ENCODE measurements at places on chromosomes 5 and 9.

DNA sequence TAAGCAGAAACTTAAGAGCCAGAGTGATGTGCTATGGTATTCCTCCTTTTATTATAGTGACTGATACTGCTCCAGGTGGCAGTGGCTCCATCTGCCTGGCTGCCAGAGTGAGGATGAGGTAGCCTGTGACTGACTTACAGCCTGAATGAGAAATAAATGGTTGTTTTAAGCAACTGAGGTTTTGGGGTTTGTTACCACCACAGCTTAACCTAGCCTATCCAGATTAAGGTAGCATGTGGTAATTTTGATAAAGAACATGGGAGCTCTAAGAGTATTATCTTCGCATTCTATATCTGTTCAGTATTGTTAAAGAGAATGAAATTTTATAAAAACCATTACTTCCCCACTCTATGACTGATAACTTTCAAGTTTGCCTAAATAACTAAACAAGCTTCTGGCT is 39.0 kb downstream of the GOLPH3 start:
- no peak for DNase-seq

- peak; percentile 27 for DNase-seq
Observed at GRCh38 chr5:40682154-40683017, 2.7 kb downstream of the PTGER4 start.

DNA sequence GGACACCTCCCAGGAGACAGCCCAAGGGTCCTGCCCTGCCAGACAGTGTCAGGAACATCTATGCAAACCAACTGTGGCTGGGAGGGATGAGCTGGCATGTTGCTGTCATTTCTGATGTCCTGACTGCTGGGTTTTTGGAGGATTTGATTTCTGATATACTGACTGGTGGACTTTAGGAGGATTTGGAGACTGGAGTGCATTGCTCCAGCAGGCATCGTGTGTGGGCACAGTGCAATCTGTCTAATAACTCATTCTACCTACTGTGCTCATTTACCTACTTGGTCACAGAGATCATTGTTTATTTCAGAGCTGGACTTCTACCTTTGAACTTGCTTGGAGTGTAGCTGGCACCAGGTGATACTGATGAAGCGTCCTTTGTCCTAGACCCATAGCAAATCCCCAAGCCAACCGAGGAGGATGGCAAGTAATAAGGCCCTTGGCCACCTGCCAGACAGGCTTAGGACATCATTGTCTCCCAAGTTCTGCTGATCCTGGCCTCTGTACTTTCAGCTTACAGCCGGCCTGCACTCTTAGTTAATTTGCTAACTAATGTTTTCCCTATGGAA is 124.3 kb upstream of the ICE1 start:
- DNase-seq: no peak

- DNase-seq: no peak
Observed at GRCh38 chr9:109417585-109418544, 80.2 kb downstream of the PTPN3 start.

GRCh38 chr9:131960851-131961495 is 118.7 kb downstream of the MED27 start:
- no peak for DNase-seq

DNA sequence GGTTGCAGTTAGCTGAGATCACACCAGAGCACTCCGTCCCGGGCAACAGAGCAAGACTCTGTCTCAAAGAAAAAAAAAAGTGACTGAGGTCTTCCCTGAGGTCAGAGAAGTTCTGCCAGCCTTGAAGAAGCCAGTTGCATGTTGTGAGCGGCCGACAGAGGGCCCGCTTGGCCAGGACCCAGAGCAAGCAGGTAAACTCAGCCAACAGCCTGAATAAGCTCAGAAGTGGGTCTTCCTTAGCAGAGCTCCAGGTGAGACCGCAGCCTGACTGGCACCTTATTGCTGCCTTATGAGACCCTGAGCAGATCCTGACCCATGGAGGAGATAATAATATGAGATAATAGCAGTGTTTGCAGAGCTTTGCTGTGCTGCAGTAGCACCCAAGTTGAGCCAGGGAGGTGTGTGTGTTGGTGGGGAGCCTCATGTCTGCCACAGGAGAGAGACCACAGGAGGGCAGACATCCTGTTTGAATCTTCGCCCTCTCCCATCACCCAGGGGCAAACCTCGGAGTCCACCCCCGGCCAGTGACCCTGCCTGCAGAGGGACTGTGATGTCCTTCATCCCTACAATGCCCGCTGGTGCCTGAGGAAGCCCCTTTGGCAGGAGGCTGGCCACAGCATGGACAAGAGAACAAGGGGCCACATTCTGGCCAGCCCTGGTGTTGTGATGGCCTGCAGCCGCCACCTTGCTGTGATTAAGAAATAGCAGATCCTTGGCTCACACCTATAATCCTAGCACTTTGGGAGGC is 10.8 kb upstream of the BARX1 start:
- no peak for DNase-seq

DNA sequence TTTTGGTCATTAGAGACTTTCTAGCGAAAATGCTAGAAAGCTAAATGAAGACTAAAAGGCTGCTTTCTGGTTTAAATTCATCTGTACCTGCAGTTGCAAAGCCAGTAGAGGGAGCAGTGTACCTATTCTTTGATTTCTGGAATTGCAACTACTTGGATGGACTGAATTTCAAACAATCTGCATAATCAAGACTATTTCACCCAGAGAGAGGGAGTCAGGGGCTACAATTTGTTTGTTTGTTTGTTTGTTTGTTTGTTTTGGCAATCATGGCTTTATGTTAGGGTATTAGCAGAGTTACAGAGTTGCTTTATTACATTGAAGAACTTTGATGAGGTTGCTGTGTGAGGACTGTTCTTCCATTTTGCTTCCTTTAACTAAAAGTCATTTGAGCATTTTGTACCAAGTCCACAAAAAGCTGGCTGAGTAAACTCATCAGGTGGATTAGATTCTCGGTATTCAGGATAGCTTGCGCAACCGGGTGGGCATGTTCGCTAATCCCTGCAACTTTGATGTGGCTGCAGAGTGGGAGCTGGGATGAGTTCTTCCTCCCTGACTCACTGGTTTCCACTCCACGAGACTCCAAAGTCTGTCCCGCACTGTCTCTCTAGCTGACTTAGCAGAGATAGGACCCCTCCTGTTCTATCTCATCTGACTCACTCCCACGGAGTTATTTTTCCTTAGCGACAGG is 80.0 kb upstream of the TUT7 start:
- DNase-seq: no peak

- DNase-seq: no peak
Observed at GRCh38 chr5:638501-639252, 26.5 kb downstream of the CEP72 start.

- no peak for DNase-seq
Observed at GRCh38 chr5:13477118-13477737, 467.3 kb downstream of the DNAH5 start.

GRCh38 chr9:137689745-137690529 is 71.1 kb downstream of the EHMT1 start:
- no peak for DNase-seq

GRCh38 chr5:38670878-38671277 is 114.4 kb upstream of the LIFR start:
- DNase-seq: no peak

GRCh38 chr5:6675784-6676491 is 37.3 kb upstream of the TENT4A start:
- no peak for DNase-seq

DNA sequence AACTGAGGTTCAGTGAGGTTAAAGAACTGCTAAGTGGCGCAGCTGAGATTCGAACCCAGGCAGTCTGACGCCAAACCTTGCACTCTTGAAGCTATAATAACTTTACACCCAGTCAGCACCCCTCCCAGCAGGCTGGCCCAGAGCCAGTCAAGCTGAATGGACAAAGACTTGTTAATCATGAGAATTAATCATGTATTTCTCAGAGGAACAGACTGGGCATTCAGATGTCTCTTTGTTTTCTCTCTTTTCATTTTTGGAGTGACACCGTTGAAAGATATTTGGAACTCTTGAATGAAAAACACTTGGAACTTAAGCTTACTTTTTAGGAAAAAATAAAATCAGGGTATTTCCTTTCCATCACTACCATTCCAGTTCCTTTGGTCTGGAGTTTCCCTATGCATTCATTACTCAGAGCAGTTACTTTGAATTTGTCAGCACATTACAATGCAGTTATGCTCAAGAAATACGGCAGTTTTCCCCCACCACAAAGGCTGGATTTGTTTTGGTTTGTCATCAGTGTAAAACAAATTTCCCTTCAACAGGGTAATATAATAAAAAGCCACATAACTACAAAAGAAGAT is 22.6 kb upstream of the MAMDC2 start:
- no peak for DNase-seq

DNA sequence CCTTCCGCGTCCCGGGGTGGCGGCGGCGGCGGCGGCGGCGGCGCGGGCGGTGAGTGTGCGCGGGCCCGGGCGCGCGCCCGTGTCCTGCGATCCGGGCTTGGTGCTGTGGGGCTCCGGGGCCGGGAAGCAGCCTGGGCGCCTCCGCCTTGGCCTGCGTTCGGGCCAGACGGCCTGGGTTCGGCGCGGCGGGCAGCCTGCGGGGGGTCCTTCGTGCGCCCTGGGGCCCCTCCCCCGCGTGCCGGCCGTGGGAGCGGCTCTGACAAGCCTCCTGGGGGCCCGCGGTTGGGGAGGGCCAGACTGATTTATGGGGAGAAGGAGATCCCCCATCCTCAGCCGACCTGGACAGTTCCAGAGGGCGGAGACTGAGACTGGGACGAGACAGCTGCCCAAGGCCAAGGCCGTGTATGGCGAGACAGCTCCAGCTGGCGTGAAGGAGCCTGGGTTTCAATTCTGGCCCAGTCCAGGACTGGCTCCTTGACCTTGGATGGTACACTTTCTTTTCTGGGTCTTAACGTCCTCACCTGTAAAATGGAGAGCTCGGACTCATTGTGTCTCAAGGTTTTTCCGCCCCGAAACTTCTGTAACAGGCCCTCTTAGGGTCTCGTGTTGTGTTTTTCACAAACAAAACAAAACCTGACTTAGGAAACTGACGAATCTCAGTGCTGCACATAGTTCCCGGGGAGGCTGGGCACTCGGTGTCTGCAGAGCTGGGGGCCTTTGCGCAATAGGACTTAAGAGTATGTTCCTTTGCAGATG is 603 bp downstream of the TMEM268 start:
- peak; percentile 24 for DNase-seq

- DNase-seq: no peak
Observed at GRCh38 chr5:113166852-113167366, 190.3 kb downstream of the DCP2 start.

GRCh38 chr5:153066281-153066680 is 424.2 kb upstream of the GRIA1 start:
- no peak for DNase-seq

GRCh38 chr9:116589392-116590354 is 97.4 kb upstream of the TRIM32 start:
- no peak for DNase-seq

GRCh38 chr5:170867825-170868224 is 6.0 kb downstream of the RANBP17 start:
- no peak for DNase-seq

DNA sequence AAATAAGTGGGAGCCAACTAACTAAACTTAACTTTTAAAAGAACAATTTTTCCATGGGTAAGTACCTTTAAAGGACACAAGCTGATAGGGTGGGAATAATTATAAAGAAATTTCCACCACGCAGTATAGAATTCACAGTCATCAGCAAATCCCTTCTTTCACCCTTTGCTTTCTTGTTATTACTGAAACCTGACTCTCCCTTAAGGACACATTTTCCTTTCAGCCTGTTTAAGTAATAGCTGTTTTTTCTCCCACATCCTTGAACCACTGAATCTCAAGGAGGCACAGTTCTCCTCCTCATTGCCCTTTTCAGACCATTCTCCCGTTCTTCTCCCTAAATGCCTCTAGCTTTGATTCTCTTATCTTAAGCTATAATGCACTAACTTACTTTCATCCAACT is 6.3 kb downstream of the C5orf15 start:
- no peak for DNase-seq

GRCh38 chr9:36074870-36075532 is 38.3 kb downstream of the RECK start:
- DNase-seq: no peak

DNA sequence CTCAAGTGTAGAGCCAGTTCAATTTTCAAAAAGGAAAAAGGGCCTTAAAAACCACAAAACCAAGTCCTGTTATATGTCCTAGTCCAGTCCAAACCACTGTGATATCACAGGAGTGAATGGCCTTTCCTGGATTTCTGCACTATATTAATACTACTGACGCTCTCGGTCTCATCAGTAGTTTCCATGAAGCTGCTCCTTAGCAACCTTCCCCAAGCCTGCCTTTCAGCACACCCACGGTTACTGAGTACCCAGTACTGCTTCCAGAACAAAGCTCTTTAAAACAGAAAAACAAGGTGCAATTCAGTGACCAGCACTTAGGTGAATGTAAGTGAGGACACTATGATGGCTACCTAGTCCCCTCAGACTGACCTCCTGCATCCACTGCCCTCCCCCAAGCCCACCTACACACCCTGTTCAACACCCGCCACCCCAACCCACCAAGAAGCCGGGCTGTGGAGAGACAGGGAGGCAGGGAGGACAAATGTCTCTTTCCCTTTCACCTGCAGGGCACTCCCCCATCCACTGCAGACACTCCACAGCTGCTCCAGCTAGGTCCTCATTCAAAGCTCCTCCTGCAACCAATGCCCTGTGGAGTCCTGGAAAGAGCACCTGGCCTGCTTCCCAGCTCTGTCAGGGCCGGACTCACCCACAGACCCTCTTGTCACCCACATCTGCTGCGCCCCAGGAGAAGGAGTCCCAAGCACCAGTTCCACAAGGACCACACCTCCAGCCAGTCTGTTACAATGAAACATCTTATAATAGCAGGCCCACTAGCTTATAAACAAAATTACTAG is 25.9 kb downstream of the PSMB7 start:
- no peak for DNase-seq

DNA sequence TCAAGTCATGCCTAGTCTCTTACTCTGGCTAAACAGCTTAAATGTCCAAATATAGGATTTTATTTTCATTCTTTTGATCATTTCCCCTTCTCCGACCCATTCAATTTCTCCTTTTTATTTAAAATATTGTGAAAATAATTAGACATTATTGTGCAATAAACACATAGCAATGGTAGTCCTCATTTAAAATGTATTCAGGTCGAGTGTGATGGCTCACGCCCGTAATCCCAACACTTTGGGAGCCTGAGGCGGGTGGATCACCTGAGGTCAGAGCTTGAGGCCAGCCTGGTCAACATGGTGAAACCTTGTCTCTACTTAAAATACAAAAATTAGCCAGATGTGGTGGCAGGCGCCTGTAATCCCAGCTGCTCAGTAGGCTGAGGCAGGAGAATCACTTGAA is 26.7 kb downstream of the ADAMTS6 start:
- no peak for DNase-seq

DNA sequence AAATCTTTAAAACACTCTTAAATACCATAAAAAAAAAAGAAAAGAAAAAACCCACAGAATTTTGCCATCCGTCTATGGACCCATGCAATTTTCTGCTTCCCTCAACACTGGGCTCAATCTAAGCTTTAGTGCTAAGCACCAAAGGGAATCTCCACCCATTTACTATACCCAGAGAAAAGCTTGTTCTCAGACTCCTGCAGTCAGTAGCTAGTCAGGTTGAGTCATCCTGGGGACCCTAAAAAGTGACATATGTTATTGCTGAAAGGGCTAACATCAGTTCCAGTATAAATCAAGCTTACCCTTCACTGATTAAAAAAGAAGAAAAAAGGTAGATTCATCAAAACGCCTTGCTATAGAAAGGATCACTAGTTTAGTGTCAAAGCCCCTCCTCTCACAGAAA is 177.6 kb downstream of the MUSK start:
- no peak for DNase-seq

- no peak for DNase-seq
Observed at GRCh38 chr5:87844866-87845265, 423.8 kb downstream of the TMEM161B start.

Measured in activated CD8-positive, alpha-beta memory T cell treated with anti-CD3 and anti-CD28 coated beads for 48 hours (primary cell).